Activated CD4-positive, alpha-beta T cell treated with anti-CD3 and anti-CD28 coated beads for 48 hours (primary cell): ENCODE measurements at places on chromosomes 5 and 9.

DNA sequence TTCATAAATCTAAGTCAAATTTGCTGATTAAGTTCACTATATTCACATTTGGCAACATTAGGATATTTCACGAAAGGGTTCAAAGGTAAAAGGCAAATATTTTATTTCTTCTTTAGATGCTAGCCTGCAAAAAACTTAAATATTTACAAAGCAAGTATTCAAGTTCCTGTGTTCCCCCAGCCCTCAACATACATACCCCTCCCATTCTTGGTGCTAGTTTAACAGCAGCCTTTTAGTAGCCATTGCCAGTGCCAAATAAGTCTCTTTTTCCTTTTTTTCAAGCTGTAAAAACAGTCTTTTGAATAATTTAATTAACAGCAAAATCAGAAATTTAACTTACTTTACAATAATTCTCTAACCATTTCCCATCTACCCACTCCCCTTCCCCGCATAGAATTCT lies 288.5 kb upstream of the TMEM161B start:
- no peak for DNase-seq

- DNase-seq, result no peak
Observed at GRCh38 chr9:101443364-101443771, 7.8 kb upstream of the ALDOB start.

DNA sequence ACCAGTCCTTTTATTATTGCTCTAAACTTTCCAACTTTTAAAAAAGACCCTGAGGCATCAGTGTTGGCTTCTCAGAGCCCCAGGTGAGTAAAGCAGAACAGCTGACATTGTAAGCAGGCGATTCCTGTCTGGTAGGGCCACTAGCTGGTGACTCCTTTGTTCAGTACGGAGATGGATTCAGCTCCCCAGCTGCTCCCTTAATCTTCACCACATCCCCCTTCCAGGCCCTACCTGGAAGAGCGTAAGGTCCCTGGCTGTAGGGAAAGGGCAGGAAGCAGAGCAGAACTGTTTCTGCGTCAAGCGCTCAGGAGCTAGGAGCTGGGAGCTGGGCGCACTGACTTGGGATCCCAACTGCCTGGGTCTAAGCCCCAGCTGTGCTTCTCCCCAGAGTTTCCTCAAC lies 203.7 kb upstream of the TAS2R1 start:
- DNase-seq, result no peak

DNA sequence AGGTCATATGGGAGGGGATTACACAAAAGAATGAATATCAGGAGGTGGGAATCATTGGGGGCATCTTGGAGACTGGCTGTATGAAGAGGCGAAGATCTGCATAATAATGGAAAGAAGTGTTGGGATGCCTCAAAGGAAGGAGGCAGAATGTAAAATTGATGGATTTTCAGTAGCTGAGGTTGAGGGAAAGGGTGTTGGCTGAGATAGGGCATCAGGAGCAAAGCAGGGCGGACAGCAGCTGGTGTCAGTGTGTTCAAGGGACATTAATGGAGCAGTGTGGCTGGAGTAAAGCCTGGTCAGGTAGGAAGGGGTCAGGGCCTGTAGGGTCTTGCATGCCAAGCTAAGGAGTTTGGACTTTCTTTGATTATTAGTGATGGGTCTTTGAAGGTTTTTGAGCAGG lies 65.2 kb upstream of the TNFAIP8 start:
- DNase-seq, result no peak

- no peak for DNase-seq
Observed at GRCh38 chr9:131971482-131972074, 108.1 kb downstream of the MED27 start.

DNA sequence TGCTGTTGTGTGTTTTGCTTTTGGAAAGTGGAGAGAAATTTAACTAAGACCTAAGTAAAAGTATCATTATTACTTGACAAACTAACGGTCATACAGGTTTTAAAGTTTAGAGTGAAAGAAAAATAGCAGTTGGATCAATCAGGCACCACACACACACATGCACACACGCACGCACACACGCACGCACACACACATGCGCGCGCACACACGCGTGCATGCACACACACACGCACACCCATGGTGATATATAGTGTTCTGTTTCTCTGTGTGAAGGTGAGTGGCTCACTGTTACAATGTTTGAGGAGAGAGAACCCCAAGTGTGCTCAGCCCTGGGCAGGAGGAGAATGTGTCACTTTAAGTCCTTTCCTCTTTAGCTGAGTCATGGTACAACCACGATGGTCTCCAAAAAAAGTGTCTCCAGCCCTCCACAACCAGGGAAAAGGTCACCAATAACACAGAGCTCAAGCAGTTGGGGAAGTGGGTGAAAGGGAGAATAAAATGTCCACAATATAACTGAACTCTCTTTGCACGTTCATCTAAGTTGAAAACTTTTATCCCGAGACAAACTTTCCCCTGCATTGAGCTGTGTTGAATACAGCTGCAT lies 3.2 kb downstream of the ZNF366 start:
- no peak for DNase-seq

DNA sequence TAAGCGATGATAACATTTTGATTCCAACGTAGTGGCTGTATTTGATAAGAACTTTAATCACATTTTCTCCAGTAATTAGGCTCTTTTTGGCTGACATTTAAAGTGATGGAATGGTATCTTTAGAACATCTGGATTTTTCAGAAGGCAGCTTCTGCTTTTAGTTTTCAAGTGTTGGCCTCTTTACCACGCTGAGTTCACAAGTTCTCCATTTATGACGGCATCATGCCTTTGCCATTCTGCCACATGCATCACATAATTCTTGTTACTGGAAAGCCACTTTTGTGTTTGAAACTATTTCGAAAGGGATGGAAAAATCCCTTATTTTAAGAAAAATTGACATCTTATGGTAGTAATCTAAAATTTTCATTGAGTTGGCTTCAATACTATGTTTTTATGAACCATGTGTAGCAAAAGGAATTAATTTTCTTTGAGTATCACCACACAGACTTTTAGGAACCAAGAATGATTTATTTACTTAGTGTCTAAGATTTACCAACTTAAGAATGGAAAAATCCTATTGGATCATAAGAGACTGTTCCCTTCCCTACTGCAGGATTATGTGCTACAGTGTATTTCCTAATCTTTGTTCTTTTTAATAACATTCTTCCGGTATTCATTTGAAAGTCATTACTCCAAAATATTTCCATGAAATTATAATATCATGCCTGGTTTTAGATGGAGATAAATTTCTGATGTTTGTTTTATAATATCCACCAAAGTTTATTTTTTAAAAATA lies 344.2 kb downstream of the ADGRV1 start:
- DNase-seq, result no peak

GRCh38 chr9:34143116-34143515 lies 16.6 kb upstream of the DCAF12 start:
- no peak for DNase-seq

- DNase-seq, result no peak
Observed at GRCh38 chr5:96984506-96985192, 48.8 kb downstream of the LNPEP start.

- no peak for DNase-seq
Observed at GRCh38 chr5:53950621-53951020, 359.8 kb downstream of the ARL15 start.
